Suprapubic skin (tissue), 4 donors: ENCODE measurements at places on chromosomes 7 and 10. TPM values are rescaled to one million over a fixed set of nuclear protein-coding genes. Genes with fewer than 3 reads are reported as not detected.

SPDYE17 gene
- not detected for total RNA-seq

BEND7 gene
- total RNA-seq: 5.0 TPM

GRCh38 chr10:37960591-37961137 is 15.8 kb downstream of the ZNF25 start:
- DNase-seq: no peak

- DNase-seq: no peak
Measured at GRCh38 chr7:46133072-46133471, 212.0 kb upstream of the IGFBP3 start.

DNA sequence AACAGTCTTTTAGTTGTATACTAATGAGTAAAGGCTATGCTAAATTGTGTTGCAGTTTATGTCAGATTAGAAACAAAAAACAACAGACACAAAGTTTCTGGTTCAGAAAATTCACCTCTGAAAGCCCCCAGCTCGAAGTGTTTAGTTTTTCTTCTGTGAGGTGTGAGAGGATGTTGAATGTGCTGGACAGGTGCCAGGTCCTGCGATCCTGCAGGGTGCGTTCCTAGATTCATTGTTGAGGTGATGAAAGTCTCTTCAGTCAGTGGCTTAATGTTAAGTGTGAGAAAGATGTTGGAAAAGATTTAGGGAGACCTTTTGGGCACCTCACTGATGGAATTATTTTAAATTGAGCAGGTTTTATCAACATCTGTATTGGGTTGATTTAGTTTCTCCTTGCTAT is 287.3 kb downstream of the SDK1 start:
- DNase-seq: no peak

DNA sequence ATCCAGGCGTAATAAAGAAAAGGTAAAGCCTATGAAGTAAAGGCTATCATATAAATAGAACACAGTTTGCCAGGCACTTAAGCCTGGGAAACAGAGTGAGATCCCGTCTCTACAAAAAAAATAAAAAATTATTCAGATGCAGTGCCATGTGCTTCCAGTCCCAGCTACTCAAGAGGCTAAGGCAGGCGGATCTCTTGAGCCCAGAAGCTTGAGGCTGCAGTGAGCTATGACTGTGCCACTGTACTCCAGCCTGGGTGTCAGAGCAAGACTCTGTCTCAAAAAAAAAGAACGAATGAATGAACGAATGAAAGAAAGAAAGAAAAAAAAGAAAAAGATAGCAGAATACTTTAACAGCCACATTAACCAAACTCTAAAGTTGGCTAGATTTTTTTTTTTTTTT is 67.2 kb upstream of the MRLN start:
- no peak for DNase-seq

- DNase-seq: no peak
Measured at GRCh38 chr7:56091591-56091990, 1.2 kb downstream of the PHKG1 start.

DNA sequence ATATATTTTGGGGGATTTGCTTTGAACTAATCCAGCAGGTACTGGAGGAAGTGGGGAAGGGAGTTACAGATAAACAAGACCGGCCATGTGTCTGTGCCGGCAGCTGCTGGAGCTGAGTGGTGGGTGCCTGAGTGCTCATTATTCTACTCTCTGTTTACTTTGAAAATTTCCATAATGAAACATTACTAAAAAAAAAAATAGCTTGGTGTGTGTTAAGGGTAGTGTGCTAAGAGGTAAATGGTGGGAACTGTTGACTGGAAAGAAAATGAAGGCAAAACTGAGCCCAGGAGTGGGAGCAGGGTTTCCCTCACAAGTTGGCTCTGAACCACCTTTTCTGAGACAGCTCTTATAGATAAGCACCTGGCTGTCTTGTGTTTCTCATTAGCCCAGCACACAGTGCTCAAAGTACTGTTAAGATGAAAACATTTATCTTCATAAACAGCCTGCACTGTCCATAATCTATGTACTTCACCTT is 50.6 kb downstream of the PARD3 start:
- DNase-seq: no peak

DNA sequence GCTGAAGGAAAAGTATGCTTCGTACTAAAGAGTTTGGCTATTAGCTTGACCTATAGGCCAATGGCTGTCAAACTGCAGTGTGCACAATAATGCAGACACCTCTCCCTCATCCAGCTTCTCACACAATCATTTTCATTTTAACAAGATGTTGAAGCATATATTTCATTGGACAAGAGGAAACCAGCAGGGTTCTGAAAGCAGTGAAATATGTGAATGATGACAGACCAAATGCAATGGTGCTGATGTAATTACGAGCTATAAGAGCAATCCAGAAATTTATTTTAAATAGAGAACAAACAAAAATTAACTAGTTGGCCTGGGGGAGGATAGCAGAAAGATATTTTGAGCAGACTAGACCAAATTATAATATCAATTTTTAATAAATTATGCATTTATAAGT is 331.5 kb upstream of the AKR1E2 start:
- DNase-seq: no peak
